ENCODE measurements at places on chromosomes 5 and 9.

GRCh38 chr9:2085716-2086115 is 70.6 kb downstream of the SMARCA2 start:
- no peak for DNase-seq

- DNase-seq = no peak
These were observed 354 bp downstream of the NCBP1 start for GRCh38 chr9:97633859-97634490.

DNA sequence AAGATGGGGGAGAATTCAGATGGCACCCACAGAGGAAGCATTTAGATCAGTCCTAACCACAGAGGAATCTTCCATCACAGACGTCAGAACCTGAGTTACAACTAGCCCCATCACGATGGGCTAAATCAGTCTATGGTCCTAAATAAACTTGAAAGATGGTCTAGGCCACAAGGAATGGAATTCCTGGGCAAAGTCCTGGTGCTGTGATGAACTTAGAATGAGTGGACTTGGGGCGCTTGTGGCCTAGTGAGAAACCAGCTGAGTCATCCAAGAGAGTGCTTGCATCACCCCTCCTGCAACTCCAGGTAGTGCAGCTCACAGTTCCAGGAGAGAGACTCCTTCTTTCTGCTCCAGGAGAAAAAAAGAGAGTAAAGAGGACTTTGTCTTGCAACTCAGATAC is 722.9 kb upstream of the RGMB start:
- DNase-seq = no peak

- DNase-seq = no peak
These were observed 283.6 kb upstream of the NMUR2 start for GRCh38 chr5:152688561-152689249.

DNA sequence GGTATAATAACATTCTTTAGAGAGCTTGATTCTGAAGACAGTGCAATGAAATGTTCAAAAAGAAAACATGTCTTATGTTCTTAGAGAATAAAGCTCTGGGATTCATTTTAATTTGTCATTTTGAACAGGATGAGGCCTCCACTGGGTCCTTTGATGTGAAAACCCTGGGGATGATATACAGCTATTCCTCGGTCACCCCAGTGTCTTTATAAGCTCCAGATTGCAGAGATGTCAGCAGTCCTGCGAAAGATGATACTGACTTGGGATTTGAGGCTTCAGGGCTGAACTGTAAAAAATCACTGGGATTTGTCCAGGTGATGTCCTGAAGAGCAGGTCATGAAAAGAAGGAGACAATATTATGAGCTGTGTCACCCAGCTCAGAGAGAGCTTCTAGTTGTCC is 529.7 kb upstream of the ZNF608 start:
- DNase-seq = no peak

DNA sequence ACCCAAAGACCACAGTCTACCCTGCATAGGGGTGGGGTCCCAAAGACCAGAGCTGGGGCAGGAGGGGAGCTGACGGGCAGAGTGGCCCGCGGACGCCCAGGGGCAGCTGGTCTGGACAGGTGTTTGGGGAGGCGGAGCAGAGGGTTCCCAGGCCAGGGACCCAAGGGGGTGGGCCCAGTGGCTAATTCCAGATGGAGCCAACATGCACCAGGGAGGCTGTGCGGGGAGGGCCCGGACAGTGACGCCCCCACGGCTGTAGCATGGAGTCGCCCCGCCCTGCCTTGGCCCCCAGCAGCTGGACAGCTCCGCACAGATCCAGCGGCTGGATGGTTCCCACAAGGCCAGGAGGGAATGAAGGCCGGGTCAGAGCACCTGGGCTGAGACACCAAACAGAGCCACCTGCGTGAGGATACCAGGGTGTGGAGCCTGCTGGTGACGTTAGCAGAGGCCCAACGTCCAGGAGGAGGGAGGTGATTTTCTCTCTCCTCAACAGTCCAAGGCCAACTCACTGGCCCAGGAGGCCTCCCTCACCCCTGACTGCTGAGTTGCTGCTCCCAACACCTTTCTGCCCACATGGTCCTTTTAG is 55.3 kb upstream of the EGFL7 start:
- no peak for DNase-seq

- no peak for DNase-seq
These were observed 136.6 kb upstream of the TNC start for GRCh38 chr9:115254287-115255180.

GRCh38 chr9:134364391-134365114 is 38.3 kb downstream of the RXRA start:
- DNase-seq = no peak

Measured in natural killer cell treated with Interleukin-12 subunit alpha and Interleukin-12 subunit beta and Interleukin-15 and Interleukin-18, amount 100 ng/mL, for 72 hours (primary cell).